Naive thymus-derived CD4-positive, alpha-beta T cell (primary cell): ENCODE measurements at places on chromosomes 2 and 18.

- DNase-seq = no peak
These were observed 11.4 kb downstream of the ID2 start for GRCh38 chr2:8693157-8693821.

DNA sequence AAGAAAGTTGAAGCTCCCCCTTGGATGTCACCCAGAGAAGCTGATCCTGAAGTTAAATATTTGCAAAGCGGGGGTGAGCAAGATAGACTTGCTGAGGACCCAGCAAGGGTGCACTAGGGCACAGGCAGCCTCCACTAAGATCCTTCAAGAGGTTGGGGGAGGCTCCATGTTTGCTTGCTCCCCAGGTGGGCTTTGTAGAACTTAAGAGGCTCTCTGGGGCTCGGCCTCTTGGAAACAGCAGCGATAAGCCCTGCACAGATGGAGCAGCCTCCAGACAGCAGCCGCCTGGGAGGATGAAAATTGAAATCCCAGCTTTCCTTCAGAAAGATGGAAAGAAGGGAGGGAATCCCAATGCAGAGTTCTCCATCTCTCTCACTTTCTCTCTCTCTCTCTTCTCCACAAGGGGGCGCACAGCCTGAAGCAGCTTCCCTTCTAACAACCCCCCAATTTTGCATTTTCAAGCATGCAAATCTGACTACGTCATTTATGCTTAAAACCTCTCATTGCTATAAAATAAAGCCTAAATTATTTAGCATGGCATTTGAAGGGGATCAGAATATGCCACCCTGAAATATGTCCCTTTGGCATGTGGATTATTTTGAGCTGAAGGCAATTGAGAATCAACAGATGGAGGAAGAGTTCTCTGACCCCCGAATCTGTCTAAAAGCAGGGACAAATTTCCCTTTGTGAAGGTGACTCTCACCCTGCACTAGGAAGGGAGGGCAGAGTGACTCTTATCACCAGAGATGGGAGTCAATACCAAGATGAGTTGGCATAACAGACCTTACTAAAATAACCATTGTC, 185.7 kb upstream of the KLHL29 start:
- DNase-seq = no peak

- DNase-seq = no peak
These were observed 7.6 kb downstream of the ESPNL start for GRCh38 chr2:238107525-238108422.

GRCh38 chr2:217431577-217432269, 571.1 kb downstream of the TNS1 start:
- DNase-seq = no peak

DNA sequence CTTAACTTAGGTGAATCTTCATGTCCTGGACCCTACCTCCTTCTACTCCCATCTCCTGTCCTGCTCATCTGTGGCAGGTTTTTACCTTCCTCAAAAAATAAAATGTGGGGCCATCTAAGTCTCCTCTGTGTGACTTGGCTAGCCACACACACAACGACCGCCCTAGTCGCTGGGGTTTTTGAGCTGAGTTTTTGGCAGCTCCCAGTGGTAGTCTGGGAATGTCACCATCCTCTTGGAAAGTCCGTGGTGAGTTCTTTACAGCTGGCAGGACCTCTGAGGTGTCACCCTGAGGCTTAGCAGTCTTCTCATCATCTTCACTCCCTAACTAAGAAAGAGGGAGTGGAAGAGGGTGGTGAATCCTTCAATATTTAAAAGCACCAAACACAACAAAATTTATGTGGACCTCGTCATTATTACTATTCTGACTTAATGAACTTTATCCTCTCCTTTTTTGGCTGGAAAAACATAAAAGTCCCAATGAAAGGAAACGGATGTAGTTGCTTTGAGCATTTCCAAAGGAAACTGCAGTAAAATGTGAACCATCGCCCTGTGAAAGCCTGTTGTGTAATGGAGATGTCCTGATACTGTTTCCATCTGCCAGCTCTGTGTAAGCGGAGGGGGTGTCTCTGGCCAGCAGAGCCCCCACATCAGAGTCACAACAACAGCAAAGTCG, 78.6 kb downstream of the VAPA start:
- DNase-seq = no peak

- DNase-seq = no peak
These were observed 29.4 kb downstream of the YWHAQ start for GRCh38 chr2:9601397-9601796.

DNA sequence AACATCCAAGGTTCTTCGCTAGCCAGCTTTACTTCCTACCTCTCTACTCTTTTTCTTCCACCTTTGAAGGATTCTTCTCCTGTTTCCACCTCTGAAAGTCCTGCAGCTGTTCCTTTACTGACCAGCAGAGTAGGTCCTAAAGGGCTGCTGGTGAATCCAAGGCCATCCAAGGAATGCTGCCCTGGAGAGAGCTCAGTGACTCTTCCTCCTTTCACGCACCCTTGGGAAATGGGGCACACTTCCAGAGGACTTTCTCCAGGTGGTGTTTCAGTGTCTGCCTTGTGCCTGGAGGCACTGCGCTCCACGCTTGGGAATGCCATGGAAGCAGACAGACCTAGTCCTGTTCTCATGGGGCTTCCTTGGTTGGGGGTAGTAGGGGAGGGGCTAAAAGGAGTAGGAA, 45.4 kb downstream of the SLC16A14 start:
- no peak for DNase-seq

DNA sequence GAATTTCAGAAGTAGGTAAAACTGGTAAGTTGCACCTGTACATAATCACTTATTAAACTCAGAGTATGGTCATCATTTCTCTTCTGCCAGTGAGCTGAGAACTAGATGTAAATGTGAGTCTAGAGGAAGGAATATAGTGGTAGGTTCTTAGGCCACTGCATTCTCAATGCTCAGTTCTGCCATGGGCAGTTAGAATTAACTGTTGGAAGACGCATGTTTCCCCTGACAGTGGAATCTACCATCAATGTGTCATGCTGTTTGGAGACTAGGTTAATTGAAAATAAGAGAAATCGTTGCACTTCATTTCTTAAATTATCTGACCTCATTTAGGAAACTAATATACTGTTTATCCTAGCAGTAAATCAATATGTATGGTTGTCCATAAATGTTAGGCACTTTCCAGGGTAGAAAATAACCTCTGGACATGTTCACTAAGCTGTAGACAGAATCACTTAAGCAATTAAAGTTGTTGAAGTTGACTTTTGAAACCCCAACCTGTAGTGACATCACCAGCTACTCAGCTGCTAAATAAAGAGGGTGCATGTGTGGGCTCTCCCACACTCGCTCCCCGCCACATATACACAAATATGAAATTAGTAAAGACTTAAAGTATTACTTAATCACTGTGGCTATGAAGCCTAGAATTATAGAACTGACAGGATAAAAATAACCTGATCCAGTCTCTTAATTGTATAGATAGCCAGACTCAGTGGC, 91.5 kb upstream of the NOSTRIN start:
- no peak for DNase-seq

- no peak for DNase-seq
These were observed 307.7 kb downstream of the TNS1 start for GRCh38 chr2:217695033-217695520.

GRCh38 chr2:61434314-61434713, 36.6 kb downstream of the USP34 start:
- no peak for DNase-seq

DNA sequence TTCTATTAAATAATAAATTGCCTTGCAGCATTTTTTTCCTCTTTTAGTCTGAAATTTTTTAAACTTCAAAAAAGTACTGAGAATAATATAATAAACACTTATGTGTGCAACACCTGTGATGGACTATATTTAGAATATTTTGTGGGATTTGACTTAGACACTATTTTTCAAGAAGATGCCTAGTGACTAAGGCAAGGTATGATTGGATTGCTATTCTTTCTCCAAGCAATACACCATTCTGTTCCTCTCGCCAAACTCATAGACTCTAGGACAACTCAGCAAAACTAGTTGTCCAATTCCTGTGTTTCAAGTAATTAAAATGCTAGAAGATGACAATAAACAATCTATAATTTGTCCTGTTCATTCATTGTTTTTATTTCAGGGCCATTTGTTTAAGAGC, 75.9 kb downstream of the METTL4 start:
- DNase-seq = no peak

DNA sequence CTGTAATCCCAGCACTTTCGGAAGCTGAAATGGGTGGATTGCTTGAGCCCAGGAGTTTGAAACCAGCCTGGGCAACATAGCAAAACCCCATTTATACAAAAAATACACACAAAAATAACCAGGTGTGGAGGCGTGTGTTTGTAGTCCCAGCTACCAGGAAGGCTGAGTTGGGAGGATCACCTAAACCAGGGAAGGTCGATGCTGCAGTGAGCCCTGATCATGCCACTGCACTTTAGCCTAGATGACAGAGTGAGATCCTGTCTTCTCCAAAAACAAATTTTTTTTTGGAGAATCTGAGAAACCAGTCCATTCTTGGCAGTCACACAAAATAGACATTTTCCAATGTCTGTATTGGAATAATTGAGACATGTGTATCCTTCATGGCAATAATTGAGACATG, 46.8 kb downstream of the RAB27B start:
- DNase-seq = no peak

GRCh38 chr2:60105906-60106305, 447.5 kb downstream of the BCL11A start:
- DNase-seq = no peak

GRCh38 chr18:2511451-2511850, 59.9 kb downstream of the METTL4 start:
- DNase-seq = no peak

DNA sequence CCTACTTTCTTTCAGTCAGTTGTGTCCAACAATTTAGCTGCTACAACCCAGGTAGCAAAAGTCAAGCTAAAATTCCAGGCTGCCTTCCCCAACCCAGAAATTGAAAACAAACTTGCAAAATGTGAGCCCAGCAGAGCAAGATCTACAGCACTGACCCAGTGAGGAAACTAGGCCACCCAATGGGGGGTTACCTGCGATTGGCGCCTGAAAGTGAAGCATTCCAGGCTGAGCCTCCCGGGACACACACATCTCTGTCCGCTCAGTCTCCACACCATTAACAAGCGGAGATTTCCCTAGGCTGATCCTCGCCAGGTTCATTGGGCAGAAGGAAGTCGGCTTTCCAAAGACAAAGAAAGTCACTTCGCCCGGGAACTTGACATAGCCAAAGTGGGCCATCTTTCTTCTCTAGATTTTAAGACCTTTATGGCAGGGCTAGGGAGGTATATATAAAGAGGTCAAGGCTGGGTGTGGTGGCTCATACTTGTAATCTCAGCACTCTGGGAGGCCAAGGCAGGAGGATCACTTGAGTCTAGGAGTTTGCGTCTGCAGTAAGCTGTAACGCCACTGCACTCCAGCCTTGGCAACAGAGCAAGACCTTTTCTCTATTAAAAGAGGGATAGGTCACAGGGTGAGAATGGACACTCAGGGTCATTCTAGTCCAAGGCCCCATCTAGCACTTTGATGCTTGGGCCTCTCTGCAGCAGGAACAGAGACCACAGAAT, 53.6 kb downstream of the TTC32 start:
- DNase-seq = no peak

GRCh38 chr2:233519787-233520611, 46.6 kb downstream of the USP40 start:
- DNase-seq = no peak

DNA sequence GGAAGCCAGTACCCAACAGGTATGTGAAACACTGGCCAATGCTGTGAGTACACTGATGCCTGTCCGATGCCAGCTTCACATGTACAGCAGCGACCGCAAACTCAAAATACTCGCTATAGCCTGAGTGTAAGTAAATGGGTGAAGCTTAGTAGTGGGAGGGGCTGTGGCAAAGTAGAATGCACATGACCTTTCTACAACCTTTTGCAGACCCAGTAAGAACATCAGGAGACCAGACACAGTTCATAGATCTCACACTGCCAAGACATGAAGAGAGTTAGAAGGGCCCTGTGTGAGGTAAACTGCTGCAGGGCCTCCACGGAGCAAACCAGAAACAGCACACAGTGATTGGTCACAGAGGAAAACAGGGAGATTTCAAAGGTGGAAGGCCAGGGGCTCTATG, 9.1 kb upstream of the UBXN4 start:
- DNase-seq = no peak

DNA sequence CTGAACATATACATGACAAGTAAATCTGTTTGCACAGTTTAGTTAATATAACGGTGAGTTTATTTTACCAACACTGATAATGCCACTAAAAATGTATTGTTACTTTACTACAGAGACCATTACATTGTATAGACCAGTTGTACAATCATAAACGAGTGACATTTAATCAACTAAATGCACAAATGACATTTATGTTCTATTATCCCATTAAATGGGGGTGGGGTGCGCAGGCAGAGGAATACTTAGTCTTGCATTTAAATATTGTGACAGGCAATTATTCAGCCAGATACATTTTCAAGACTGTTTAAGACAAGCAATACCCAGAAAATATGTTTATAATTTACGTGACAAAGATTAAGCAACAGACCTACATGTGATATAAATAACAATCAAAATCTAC, 72.0 kb upstream of the CHAC2 start:
- DNase-seq = no peak

- no peak for DNase-seq
These were observed 26.8 kb downstream of the TUBB6 start for GRCh38 chr18:12334863-12335262.
